ENCODE measurements at places on chromosomes 7 and 10. TPM values are rescaled to one million over a fixed set of nuclear protein-coding genes. Genes with fewer than 3 reads are reported as not detected.

ST7 gene
- 13.8 TPM for total RNA-seq

ERVW-1 gene
- total RNA-seq: not detected

CRHR2 gene
- total RNA-seq: not detected

LCOR gene
- 6.9 TPM for total RNA-seq

SLC13A1 gene
- total RNA-seq: not detected

STK31 gene
- total RNA-seq: not detected

GALNT11 gene
- total RNA-seq: 38.6 TPM

CYP3A4 gene
- total RNA-seq: not detected

MYO1G gene
- total RNA-seq: not detected

MMP21 gene
- total RNA-seq: 0.15 TPM

EBLN1 gene
- not detected for total RNA-seq

IFT22 gene
- total RNA-seq: 27.6 TPM

HTRA1 gene
- 789 TPM for total RNA-seq

LMTK2 gene
- 6.4 TPM for total RNA-seq

CARD11 gene
- under 0.01 TPM for total RNA-seq

TUBB8 gene
- not detected for total RNA-seq

RNF32 gene
- 1.7 TPM for total RNA-seq

MAT1A gene
- total RNA-seq: not detected

PIK3CG gene
- total RNA-seq: 0.39 TPM

SH2D4B gene
- total RNA-seq: not detected

MINPP1 gene
- total RNA-seq: 25.8 TPM

PDZD7 gene
- total RNA-seq: 0.06 TPM

ATXN7L1 gene
- total RNA-seq: 3.5 TPM

CFAP58 gene
- total RNA-seq: 0.20 TPM

UCMA gene
- not detected for total RNA-seq

MALRD1 gene
- 0.50 TPM for total RNA-seq

TMEM139 gene
- total RNA-seq: not detected

TAS2R3 gene
- total RNA-seq: 0.54 TPM

ZNF786 gene
- 5.2 TPM for total RNA-seq

GPR141 gene
- total RNA-seq: not detected

MRPS24 gene
- total RNA-seq: 104 TPM

TRIM4 gene
- total RNA-seq: 32.7 TPM

VIM gene
- total RNA-seq: 10,309 TPM

VPS37D gene
- 3.1 TPM for total RNA-seq

CXCL12 gene
- 440 TPM for total RNA-seq

HYAL4 gene
- not detected for total RNA-seq

HOXA9 gene
- total RNA-seq: not detected

Measured in cardiac ventricle fibroblast (primary cell).